Eye (tissue), 1 donor: ENCODE measurements at places on chromosomes 13 and 19.

DNA sequence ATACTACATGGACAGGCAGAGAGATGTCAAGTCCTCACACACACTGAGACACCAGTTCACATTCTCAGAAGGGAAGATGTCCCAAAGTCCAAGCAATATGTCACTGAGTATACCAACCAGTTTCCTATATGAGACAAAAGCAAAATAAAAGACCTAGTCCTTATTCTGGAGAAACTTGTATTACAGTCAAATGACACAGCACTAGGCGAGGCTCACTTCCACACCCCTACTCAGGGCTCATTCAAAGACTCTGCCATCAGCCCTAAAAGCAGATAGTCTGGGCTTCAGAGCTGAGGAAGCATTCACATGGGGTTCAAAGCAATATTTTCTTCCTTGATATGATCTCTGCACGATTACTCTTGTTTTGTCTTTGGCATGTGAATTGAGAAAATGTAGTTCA lies 129.9 kb upstream of the UBL3 start:
- DNase-seq = no peak

DNA sequence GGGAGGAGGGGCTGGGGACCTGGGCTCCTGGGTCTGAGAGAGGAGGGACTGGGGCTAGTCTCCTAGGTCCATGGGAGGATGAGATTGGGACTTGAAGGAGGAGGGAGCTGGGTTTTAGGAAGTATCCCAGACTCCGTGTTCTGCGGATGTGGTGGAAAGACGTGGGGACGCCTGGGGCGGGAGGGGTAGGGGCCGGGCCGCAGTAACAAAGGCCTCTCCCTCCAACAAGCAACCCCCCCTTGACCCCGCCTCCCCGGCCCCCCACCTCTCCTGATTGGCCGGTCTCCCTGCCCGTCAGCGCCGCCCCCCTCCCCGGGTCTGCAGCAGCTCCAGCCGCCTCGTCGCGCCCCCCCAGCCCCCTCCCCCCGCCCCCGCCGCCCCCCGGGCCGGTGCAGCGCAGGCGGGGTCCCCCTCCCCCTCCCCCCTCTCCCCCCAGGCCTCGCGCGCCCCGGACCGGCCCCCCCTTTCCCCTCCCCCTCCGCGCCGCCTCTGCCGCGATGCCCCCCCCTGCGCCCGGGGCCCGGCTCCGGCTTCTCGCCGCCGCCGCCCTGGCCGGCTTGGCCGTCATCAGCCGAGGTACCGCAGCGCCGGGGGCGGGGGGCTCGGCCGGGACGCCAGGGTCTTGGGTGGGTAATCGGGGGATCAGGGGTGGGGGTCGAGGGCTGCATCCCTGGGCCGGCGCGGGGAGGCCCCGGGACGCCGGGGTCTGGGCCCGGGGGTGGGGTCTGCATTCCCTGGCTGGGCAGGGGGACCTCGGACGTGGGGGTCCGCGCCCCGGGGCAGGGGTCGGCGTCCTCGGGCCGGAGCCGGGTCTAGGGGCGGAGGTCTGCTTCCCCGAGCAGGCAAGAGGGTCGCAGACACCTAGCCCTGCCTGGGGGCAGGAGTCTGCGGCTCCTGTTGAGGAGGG lies at the start of gene IGLON5:
IGLON5 (plus strand) TSS at position 294 of the 907 bp plus-strand sequence; CDS start at position 498, 204 bp downstream.
- DNase-seq = peak; percentile 73

- peak; percentile 79 for DNase-seq
Measured at GRCh38 chr19:49890349-49891311, 6.1 kb downstream of the IL4I1 start.

DNA sequence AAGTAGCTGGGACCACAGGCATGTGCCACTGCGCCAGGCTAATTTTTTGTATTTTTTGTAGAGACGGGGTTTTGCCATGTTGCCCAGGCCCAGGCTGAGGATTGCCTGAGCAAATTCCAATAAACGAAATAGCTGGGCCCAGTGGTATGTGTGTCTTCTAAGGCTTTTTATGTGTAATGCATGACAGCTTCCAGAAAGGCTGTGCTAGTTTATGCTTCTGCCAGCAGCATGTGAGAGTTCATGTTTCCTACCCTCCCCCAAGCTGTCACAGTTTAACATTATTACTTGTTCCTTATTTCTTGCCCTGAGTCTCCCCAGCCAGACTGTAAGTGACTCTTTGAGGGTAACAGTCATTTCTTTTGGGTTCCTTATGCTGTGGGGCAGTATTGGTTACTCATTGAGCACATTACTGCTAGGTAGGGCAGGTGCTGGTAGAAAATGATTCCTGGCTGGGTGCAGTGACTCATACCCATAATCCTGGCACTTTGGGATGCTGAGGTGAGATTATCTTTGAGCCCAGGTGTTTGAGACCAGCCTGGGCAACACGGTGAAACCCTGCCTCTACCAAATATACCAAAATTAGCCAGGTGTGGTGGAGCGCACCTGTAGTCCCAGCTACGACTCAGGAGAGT lies 13.6 kb downstream of the GPATCH1 start:
- no peak for DNase-seq

DNA sequence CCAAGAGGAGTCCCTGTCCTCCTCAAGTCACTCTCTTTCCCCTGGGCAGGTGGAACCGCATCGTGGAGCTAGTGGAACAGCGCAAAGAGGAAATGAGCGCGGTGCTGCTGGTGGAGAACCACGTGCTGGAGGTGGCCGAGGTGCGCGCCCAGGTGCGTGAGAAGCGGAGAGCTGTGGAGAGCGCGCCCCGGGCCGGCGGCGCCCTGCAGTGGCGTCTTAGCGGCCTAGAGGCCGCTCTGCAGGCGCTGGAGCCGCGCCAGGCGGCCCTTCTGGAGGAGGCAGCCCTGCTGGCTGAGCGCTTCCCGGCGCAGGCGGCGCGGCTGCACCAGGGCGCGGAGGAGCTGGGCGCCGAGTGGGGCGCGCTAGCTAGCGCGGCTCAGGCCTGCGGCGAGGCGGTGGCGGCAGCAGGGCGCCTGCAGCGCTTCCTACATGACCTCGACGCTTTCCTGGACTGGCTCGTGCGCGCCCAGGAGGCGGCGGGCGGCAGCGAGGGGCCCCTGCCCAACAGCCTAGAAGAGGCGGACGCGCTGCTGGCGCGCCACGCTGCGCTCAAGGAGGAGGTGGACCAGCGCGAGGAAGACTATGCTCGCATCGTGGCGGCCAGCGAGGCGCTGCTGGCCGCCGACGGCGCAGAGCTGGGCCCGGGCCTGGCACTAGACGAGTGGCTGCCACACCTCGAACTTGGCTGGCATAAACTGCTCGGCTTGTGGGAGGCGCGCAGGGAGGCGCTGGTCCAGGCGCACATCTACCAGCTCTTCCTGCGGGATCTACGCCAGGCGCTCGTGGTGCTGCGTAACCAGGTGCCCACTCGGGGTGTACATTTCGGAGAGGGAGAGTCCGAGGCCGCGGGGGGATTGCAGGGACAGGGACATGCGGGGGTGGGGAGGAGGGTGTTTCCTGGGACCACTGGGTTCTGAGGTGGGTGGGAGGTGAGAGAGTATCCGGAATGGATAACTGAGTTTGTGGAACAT lies 52.8 kb downstream of the SPTBN4 start:
- DNase-seq = no peak

- no peak for DNase-seq
Measured at GRCh38 chr19:31541396-31541795, 192.2 kb upstream of the TSHZ3 start.

- no peak for DNase-seq
Measured at GRCh38 chr13:44011036-44011435, 131.3 kb downstream of the LACC1 start.

DNA sequence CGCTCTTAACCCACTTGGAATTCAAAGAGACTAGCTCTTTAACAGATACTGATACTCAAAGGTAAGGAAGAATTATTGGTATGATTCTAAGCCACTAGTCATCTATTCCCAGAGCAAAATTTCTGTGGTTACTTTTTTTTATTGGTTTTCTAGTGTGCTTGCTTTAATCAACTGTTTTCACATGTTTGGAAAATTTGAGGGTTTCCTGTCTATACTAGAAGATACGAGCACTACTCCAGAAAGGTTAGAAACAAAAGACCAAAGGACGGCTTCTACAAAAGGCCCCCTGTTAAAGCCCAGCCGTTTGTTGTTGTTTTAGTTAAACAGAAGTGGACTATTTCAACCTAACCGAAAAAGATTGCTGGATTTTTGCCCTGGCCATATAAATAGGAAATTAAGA lies 18.5 kb upstream of the LPAR6 start:
- no peak for DNase-seq
